AG04449 (cell line): ENCODE measurements at places on chromosomes 11 and 22.

DNA sequence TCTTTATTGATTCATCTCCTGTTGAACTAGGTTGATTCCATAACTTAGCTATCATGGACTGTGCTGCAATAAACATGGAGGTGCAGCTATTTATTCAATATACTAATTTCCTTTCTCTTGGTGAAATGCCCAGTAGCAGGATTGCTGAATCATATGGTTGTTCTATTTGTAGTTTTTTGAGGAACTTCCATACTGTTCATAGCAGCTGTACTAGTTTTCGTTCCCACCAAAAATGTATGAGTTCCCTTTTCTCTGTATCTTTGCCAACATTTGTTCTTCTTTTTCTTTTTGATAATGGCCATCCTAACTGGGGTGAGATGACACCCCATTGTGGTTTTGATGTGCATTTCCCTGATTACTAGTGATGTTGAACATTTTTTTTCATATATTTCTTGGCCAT is 87.2 kb upstream of the NAV2 start:
- no peak for DNase-seq

GRCh38 chr11:57913715-57914704 is 109.7 kb upstream of the OR9Q1 start:
- DNase-seq, result no peak

DNA sequence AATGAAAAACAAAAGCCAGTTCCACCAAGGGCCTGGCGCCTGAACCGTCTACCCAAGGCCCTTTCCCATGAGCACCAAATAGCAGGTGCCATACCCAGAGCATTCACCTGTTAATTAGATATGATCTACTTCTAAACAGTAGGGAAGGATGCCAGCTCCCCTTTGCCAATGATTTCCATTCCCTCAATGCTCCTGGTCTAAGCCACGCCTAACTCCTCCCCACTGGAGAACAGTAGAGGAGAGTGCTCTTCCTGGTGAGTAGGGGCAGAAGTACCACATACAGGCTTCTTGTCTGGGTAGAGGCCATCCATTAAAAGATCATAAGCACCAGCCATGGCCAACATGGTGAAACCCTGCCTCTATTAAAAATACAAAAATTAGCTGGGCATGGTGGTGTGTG is 40.7 kb downstream of the PACSIN2 start:
- DNase-seq, result no peak

DNA sequence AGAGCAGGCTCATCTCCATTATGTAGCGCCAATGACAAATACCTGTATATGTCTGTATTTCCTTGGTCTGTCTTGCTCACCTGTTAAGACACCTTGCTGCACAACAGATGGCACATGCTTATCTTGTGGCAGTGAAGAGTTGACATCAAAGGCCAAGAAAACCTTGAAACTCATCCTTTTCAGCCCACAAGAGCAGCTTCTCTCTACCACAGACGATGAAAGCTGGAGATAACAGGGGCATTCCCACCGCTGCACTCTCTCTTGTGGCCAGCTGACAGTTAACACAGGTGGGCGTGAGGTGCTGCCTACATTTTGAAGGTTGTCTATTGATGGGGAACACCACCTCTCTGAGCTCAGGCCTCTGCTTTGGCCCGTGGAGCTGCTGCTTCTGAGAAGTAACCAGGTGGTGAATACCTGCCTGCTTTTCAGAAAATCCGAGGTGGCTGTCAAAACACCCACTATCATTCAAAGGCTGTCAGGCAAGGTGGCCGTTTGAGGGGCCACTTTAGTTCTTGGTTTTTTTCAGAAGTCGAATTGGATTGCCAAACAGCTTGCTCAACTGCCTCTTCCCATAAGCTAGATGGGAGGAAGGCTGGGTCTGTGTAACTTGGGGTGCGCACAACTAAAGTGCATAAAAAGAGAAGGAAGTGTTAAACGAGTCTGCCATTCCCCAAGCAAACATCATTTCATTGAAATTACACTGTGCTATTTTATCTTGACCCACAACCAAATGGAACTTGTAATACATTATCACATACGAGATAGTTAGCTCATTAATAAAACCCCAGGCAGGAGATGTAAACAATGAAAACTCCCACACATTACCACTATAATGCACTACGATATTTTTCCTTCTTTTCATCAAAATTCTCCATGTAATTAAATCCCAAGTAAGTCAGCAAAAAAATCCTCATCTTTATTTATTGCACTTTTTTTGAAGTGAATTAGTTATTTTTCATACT is 87.1 kb upstream of the RAG2 start:
- DNase-seq, result no peak

- DNase-seq, result no peak
Measured at GRCh38 chr11:20158597-20159257, 1.5 kb downstream of the DBX1 start.

GRCh38 chr11:41522899-41523672 is 63.6 kb upstream of the LRRC4C start:
- DNase-seq, result no peak

DNA sequence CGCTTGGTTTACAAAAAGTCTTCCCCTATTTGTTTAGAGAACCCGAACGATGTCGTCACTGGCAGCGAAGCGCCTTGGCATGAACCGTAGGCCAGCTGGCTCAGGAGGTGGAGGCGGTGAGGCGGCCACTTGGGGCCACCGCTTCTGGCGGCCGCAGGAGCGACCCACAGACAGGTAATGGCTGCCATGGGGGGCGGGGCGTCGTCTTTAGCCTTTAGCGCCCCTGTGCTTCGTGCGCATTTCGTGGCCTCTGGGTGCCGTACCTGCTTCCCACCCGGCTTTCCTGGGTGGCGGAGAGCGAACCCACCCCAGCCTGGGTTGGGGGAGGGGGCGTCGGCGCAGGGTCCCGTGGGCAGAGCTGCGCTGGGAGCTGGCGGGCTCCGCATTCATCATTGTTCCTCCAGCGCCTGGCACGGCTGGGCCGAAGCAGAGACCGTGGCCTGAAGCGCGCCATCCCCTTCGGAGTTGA is 469 bp upstream of the OSBP2 start:
- no peak for DNase-seq
